ENCODE measurements at places on chromosomes 5 and 9.

DNA sequence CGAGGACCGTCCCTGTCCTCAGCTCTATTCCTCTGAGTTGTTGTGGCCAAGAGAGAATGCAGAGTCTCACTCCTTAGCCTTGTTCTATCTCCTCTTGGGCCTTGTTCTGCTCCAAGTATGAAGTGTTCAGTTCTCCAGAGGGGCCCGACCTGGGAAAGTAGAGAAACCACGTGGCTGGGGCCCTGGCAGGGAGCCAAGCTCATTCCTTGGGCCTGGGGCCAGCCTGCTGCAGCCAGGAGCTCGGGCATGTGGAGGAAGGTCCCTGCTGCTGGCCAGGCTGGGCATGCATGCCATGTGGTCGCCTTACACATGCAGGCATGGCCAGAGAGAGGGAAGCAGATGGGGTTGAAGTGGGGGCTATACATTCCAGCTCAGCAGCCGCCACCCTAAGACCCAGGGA lies 60.7 kb downstream of the COL27A1 start:
- DNase-seq = peak; percentile 73

DNA sequence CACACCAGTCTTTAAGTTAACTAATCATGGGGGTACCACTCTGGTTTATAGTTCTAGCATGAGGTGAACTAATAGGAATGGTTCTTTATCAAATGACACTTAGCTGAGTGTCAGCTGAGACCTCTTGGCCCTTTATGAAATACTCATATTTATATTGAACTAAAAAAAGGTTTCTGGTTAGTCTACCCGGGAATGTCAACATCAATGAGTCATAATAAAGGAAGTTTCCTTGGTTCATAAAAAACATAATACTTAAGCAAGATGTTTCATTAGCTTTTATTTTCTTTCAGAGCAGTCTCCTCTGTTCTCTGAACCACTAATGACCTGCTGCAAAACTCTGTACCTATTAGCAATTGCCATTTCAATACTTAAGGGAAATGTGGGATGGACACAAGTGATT lies 13.7 kb downstream of the DAB2 start:
- DNase-seq = no peak

GRCh38 chr9:114981063-114981462 lies 50.7 kb upstream of the TNFSF8 start:
- DNase-seq = no peak

DNA sequence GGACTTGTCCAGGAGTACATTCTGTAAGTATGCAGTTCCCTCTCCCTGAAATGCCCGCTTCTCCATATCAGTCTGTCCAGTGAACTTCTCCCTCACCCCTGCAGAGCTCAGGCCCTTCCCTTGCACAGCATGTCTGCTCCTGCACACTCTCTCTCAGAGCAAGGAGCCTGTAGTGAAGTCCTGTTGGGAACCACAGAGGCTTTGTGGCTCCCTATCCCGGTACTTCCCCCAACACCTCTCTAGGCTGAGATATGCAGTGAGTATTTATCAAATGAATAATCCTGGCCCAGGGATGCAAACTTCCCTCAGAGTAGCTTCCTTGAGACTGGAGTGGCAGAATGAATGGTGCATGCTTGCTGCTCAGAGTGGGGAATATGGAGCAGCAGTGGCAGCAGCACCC lies 48.8 kb downstream of the POC5 start:
- DNase-seq = no peak

- DNase-seq = no peak
Measured at GRCh38 chr9:11735391-11735790, 957.8 kb upstream of the TYRP1 start.

DNA sequence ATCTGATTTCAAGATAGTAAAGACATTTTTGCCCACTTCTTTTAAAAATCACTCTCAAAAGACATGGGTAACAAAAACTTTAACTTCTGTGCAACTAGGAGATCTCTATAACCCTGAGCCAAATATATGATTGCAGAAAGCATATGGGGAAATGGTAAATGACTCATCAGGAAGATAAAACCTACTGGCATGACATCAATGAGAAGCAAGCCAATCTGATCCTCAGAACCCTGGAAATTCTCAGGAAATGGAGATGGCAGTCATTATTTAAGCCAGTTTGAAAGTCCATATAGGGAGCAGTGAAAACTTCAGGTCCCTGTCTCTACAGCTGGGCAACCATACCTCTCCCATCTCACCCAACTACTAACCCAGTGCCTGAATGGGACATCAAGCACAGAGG lies 249.7 kb upstream of the NREP start:
- no peak for DNase-seq

DNA sequence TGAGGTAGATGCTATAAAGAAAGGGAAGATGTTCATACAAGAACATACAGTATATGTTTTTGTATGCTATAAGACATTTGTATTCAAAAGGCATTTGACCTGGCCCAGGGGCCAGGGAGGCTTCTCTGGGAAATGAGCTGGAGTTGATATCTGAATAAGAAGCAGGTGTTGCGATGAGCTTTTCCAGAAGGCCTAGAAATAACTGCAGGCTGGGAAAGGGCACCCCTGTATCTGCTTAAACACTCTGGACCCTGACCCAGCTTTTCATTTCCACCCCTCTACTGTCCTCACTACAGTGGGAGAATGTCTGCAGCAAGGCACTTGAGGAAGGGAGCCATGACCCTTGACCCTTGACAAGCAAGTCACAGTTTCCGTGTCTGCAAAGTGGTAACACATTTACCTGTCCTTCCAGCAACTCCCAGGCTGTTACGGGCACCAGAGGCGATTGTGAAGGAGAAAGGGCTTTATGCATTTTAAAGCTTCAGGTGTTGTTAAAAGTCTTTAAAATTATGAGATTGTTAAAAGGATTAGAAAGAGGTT lies 88.2 kb upstream of the PANK3 start:
- DNase-seq = no peak

DNA sequence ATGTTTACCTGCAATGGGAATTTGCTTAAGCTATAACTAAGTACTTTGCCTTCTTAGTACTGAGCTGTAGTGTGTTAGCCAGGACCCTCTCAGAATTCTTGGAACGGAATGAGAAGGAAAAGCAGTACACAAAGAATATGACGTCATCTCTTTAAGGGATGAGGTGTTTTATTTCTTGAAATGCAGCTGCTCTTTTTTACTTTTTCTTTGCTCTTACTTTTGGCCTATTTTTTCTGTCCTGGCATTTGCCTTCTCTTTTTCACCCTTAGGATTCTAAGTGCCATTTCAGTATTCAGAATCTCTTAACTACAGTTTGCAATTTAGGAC lies 10.1 kb downstream of the KIF2A start:
- DNase-seq = no peak

GRCh38 chr5:95725937-95726810 lies 5.0 kb upstream of the RHOBTB3 start:
- no peak for DNase-seq

DNA sequence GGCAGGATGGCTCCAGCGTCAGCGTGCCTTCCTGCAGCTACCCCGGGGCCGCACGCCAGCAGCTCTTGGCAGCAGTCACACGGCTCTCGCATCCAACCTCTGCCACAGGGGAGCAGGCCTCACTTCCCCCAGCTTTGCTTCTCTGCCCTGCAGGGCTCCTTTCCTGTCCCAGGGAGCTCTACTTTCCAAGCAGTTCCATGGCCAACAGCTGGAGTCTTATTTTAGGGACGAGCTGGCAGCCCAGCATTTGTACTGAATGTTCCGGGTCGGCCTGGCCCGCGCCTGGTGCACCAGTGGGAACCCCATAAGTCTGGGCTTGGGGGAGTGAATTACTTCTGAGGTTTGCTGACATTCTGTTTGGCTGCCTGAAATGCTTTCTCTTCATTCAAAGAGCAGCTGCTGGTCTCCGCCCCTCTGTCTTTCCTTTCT lies 34.6 kb downstream of the GADD45G start:
- DNase-seq = peak; percentile 71

DNA sequence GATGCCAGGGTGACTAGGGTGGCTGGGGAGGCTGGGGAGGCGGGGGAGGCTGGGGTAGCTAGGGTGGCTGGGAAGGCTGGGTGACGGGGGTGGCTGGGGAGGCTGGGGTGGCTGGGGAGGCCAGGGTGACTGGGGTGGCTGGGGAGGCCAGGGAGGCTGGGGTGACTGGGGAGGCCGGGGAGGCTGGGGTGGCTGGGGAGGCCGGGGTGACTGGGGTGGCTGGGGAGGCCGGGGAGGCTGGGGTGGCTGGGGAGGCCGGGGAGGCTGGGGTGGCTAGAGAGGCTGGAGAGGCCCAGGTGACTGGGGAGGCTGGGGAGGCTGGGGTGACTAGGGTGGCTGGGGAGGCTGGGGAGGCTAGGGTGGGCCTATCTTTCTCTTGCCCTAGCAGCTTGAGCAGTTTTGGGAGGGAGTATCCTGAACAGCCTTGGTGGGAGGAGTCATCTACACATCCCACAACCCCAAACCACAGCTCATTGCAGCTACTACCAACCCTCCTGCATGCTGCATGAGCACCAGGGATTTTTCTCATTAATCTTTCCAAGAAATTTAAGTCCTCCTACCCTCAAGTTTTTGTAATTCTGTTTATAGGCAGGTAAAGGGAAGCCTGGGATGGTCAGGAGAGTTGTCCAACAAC lies 203.2 kb upstream of the IRX1 start:
- DNase-seq = no peak

DNA sequence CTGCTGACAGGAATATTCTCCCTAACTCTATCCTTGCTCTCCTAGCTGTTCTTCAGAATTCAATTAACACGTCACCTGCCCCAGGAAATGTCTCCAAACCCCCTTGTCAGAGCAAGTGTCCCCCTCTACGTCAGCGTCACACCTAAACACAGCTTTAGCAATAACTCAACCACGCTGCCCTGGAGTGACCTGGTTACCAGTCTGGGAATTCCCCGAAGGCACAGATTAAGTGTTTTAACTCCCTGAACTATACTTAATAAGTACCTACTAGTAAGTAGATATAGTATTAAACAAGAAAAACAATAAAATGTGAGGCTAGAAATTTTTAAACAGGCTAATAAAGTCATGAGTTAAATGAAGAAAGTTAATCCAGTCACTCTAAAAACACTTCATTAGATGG lies 78.4 kb downstream of the FANCC start:
- DNase-seq = no peak
